ENCODE measurements at places on chromosomes 7 and 10. TPM values are rescaled to one million over a fixed set of nuclear protein-coding genes. Genes with fewer than 3 reads are reported as not detected.

GRCh38 chr10:77392236-77392721 lies 245.3 kb downstream of the KCNMA1 start:
- no peaks in the 10 kb centered on the region for H3K27me3 ChIP-seq
- peaks cover 11% of the 10 kb centered on the region for H3K4me1 ChIP-seq
- H3K27ac ChIP-seq = no peak overlapping the region
- H3K4me3 ChIP-seq = no peak overlapping the region
- no peak for DNase-seq

- DNase-seq = no peak
- H3K36me3 ChIP-seq = no peaks in the 10 kb centered on the region
- H3K4me3 ChIP-seq = no peak overlapping the region
- H3K27me3 ChIP-seq = no peaks in the 10 kb centered on the region
- H3K27ac ChIP-seq = no peak overlapping the region
- H3K4me1 ChIP-seq = no peaks in the 10 kb centered on the region
Measured at GRCh38 chr10:97532935-97533671, 34.4 kb downstream of the UBTD1 start.

GRCh38 chr7:28856656-28857055 lies 101.5 kb downstream of the TRIL start:
- DNase-seq = no peak
- no peak overlapping the region for H3K27ac ChIP-seq
- H3K4me1 ChIP-seq = peaks cover 12% of the 10 kb centered on the region
- no peaks in the 10 kb centered on the region for H3K36me3 ChIP-seq
- H3K27me3 ChIP-seq = peaks cover 34% of the 10 kb centered on the region
- no peak overlapping the region for H3K4me3 ChIP-seq

DNA sequence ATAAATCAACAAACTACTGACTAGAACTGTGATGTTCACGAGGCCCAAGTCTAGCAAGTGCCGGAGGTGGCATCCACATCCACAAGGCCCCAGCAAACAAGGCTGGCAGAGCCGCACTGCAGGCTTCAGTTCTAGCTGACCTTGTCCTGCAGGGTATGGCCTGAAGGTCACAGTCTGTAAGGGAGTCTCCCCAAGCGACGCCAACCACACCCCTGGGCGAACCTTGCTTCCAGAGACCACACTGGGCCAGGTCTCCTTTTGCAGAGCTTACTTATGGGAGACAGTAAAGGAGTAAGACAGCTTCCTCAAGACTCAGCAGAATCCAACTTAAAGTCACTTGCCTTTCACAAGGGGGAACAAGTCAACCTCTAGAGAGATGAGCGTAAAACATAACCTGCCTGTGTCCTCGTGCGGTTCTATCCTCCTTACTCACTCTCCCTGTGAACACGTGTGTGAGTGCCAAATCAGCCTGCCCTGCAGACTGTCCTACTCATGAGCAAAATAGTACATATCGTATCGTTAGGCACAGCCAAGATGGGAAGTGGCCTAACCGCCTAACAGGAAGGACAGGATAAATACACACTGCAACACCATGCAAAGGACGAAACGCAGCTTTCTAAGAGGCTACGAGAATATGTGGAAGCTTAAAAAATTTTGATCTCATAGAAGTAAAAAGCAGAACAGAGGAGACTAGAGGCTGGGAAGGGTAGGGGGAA lies 22.7 kb downstream of the FAM53B start:
- no peaks in the 10 kb centered on the region for H3K36me3 ChIP-seq
- peak; percentile 60 for DNase-seq
- peak overlapping the region; percentile 80 for H3K27ac ChIP-seq
- no peaks in the 10 kb centered on the region for H3K27me3 ChIP-seq

GRCh38 chr7:1666823-1667565 lies 3.1 kb upstream of the ELFN1 start:
- H3K36me3 ChIP-seq = no peaks in the 10 kb centered on the region
- peaks cover 30% of the 10 kb centered on the region for H3K4me1 ChIP-seq
- DNase-seq = peak; percentile 65
- H3K4me3 ChIP-seq = peak overlapping the region; percentile 50
- H3K27me3 ChIP-seq = peaks cover 89% of the 10 kb centered on the region

GRCh38 chr7:116727432-116728009 lies 55.5 kb downstream of the MET start:
- H3K27ac ChIP-seq = no peak overlapping the region
- H3K36me3 ChIP-seq = no peaks in the 10 kb centered on the region
- peaks cover 12% of the 10 kb centered on the region for H3K4me1 ChIP-seq
- no peaks in the 10 kb centered on the region for H3K27me3 ChIP-seq
- no peak for DNase-seq
- no peak overlapping the region for H3K4me3 ChIP-seq

GRCh38 chr10:89565180-89565579 lies 29.8 kb upstream of the SLC16A12 start:
- H3K36me3 ChIP-seq = no peaks in the 10 kb centered on the region
- H3K4me1 ChIP-seq = no peaks in the 10 kb centered on the region
- DNase-seq = no peak

DNA sequence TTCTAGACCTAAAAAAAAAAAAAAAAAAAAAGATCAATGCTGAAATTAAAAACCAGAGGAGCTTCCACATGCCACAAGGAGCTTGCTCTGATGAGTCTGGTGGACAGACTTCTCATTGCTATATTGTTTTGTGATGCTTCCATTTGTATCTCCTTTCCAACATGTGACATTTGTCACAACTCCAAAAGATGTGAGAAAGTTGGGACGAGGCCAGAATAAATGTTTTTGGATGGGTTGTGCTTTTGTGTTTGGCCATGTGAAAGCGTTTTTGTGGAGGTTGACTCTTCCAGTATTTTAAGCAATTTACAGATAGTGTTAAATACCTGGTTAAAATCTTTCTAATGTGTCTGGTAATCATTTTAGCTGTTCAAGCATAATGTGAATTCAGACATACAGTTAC lies 280.1 kb downstream of the SKAP2 start:
- no peak for DNase-seq
- H3K27ac ChIP-seq = no peak overlapping the region
- no peaks in the 10 kb centered on the region for H3K4me1 ChIP-seq
- no peaks in the 10 kb centered on the region for H3K27me3 ChIP-seq

DNA sequence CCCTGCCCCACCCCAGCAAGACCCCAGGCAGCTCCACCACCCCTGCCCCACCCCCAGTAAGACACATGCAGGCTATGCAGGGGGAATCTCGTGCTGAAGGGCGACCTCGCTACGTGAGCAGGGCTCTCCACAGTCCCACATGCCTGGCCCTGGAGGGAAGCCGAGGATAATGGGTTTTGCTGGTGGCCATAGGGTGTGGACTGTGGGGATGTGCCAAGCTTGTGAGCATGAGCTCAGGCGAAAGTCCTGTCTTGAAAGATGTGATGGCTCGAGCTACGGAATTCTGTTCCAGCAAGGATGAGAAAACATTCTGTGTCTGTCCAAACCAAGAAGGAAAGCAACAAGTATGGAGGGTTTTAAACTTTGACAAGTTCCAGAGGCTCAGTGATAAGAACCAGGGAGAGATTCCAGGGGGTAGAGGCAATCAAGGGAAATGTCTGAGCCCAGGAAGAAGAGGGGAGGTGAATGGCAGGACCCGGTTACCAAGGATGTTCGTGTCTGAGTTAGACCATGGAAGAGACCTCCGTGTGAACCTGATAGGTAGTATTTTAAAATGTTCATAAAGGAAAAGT lies 63.1 kb downstream of the PYROXD2 start:
- H3K4me3 ChIP-seq = no peak overlapping the region
- H3K36me3 ChIP-seq = no peaks in the 10 kb centered on the region
- H3K27ac ChIP-seq = no peak overlapping the region
- H3K4me1 ChIP-seq = no peaks in the 10 kb centered on the region
- no peaks in the 10 kb centered on the region for H3K27me3 ChIP-seq
- DNase-seq = no peak

DNA sequence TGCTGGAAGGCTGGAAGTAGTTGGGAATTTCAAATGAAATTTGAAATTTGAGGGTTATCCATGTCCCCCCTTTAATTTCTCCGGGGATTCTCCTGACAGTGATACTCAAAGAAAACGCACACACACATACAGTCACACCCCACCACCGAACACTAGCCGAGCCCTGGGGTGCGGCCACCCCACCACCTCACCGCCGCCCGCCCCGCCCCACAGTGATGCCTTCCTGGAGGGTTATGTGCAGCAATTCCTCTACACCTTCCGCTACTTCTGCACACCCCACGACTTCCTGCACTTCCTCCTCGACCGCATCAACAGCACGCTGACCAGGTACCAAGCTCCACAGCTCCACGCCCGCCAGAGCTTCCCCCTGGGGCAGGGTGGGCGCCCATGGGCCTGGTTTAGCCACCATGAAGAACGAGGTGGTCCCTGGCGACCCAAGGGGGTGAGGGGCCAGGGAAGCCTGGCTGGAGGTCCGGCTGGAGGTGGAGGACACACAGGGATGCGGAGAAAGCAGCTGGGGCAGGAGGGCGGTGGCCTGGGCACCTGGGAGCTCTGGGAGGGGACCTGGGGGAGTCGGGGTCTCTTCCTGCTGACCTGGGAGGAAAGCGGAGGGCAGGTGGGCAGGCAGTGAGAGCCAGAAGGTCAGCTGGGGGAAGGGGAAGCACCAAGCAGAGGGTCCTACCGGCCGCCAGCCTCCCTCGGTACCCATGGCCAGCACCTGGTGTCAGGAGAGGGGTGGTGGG lies 19.4 kb upstream of the UTF1 start:
- H3K27ac ChIP-seq = no peak overlapping the region
- no peaks in the 10 kb centered on the region for H3K36me3 ChIP-seq
- H3K27me3 ChIP-seq = no peaks in the 10 kb centered on the region
- DNase-seq = no peak
- H3K4me3 ChIP-seq = no peak overlapping the region

DNA sequence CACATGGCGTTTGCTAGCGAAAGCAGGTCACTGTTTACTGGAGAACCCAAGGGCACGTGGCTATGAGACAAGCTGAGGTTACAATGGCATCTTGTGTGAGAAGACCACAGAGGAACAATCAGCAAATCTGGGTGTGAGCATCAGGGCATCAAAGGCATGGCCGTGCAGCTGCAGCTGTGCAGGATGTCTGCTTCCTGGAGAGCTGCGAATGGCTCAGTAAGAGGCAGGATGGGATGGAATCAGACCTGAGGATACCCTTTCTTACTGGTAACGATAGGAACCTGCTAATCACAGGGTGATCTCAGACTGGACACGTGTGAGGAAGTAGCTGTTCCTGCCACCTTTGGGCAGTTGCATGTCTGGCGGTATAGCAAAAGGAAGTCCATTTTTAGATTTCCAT lies 119.5 kb downstream of the RNF216 start:
- H3K27ac ChIP-seq = no peak overlapping the region
- H3K4me1 ChIP-seq = peaks cover 16% of the 10 kb centered on the region
- no peak for DNase-seq

- peaks cover 30% of the 10 kb centered on the region for H3K36me3 ChIP-seq
- DNase-seq = peak; percentile 61
- no peak overlapping the region for H3K4me3 ChIP-seq
- no peak overlapping the region for H3K27ac ChIP-seq
Measured at GRCh38 chr10:351770-352334, 216.6 kb downstream of the ZMYND11 start.

- peaks cover 41% of the 10 kb centered on the region for H3K36me3 ChIP-seq
- H3K27ac ChIP-seq = no peak overlapping the region
- no peaks in the 10 kb centered on the region for H3K4me1 ChIP-seq
- H3K27me3 ChIP-seq = no peaks in the 10 kb centered on the region
- DNase-seq = no peak
Measured at GRCh38 chr10:5737352-5737751, 52.7 kb downstream of the TASOR2 start.

DNA sequence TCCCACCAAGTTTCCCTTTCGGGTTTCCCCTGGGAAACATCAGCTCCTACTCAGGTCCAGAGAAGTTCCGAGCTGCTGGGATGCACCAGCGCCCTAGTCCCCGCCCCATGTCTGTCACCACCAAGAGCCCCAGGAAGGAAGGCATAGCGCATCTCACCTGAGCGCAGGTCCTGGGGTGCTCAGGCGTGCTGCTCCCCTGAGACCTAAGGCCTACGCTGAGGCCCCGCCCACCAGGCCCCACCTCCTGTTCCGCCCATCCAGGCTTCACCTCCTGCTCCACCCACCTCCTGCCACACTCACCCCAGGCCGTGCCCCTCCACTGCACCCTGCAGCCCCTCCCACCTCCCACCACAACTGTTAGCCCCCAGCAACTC lies 1.2 kb upstream of the TFR2 start:
- no peak overlapping the region for H3K27ac ChIP-seq
- no peaks in the 10 kb centered on the region for H3K36me3 ChIP-seq
- no peak for DNase-seq
- H3K4me1 ChIP-seq = no peaks in the 10 kb centered on the region

- DNase-seq = peak; percentile 49
- peaks cover 49% of the 10 kb centered on the region for H3K27me3 ChIP-seq
- no peaks in the 10 kb centered on the region for H3K36me3 ChIP-seq
- peak overlapping the region; percentile 51 for H3K4me3 ChIP-seq
- peaks cover 6% of the 10 kb centered on the region for H3K4me1 ChIP-seq
Measured at GRCh38 chr10:115092555-115093285, 445 bp upstream of the ATRNL1 start.

The CALD1 gene
- 213 TPM for total RNA-seq

The CFAP43 gene
- 0.75 TPM for total RNA-seq

The CNNM2 gene
- total RNA-seq = 12.9 TPM

The KCP gene
- total RNA-seq = 1.3 TPM

The MEOX2 gene
- total RNA-seq = 21.9 TPM
